ENCODE measurements at places on chromosomes 11 and 22.
A peak's percentile ranks its signal among the peaks of the same experiment; 100 is the strongest.

- DNase-seq, result no peak
Observed at GRCh38 chr11:73201249-73201648, 16.8 kb upstream of the P2RY2 start.

GRCh38 chr11:3860375-3860774 lies 4.9 kb downstream of the STIM1 start:
- no peak for DNase-seq

DNA sequence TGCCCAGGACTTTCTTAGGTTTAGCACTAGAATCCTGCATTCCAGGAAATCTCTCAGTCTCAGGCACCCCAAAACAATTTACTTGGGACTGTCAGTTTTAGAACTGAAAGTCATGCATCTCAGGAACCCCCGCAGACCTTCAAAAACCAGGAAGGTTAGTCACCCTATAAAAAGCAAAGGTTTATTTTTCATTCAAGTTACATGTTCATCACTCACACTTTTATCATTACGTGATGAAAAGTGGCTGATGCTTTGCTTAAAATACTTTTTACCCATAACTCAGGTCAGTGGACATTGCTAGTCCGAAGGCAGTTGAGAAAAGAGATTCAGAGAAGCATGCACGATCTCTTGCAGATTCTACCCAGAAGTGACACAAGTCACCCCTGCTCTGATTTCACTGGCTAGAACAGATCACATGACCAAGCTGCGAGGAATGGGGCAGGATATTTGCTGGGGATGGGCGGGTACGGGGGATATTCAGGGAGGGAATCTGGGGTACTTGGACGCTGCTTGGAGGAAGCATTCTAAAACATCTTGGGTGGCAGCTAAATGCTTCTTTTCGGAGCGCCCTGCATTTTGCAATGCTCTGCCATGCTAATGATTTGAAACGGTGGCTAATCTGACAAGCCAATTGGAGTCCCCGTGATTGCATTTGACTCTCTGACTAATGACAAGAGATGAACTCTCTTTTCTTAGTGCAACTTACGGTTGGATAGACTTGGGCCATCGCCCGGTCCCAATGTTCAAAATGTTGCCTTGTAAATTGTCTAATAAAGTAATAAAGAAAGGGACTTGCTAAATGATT lies 110.2 kb downstream of the MIAT start:
- peak; percentile 35 for DNase-seq

DNA sequence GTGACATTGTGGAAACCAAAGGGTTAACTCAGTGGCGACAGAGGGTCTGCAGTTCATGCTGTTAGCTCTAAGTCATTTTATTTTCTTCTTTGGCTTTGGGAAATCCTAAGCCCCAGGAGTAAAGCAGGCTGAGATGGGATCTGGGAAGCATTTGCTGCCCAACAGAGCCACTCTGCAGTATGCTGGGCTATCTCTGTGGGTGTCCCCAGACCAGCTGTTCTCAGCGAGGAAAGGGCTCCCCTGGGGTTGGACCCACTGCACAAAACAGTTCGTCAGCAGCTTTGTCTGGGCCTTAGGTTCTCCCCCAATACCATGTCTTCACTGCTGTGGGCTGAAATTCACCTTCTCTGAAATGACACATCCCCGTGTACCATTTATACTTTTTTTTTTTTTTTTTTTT lies 34.0 kb downstream of the KREMEN1 start:
- no peak for DNase-seq

- DNase-seq, result peak; percentile 37
Observed at GRCh38 chr11:114036147-114036811, 23.2 kb upstream of the ZBTB16 start.

- DNase-seq, result no peak
Observed at GRCh38 chr11:134438542-134439537, 26.8 kb upstream of the B3GAT1 start.

- peak; percentile 99 for DNase-seq
Observed at GRCh38 chr11:57424792-57425564, 1.9 kb downstream of the SLC43A3 start.

- DNase-seq, result no peak
Observed at GRCh38 chr22:20241579-20242392, 26.3 kb downstream of the RTN4R start.

- no peak for DNase-seq
Observed at GRCh38 chr11:102276362-102276761, 40.9 kb upstream of the BIRC3 start.

GRCh38 chr11:2537010-2537705 lies 92.3 kb downstream of the KCNQ1 start:
- no peak for DNase-seq

- no peak for DNase-seq
Observed at GRCh38 chr11:69911310-69912160, 92.3 kb upstream of the FGF3 start.

- no peak for DNase-seq
Observed at GRCh38 chr22:40020956-40021355, 26.2 kb downstream of the FAM83F start.

DNA sequence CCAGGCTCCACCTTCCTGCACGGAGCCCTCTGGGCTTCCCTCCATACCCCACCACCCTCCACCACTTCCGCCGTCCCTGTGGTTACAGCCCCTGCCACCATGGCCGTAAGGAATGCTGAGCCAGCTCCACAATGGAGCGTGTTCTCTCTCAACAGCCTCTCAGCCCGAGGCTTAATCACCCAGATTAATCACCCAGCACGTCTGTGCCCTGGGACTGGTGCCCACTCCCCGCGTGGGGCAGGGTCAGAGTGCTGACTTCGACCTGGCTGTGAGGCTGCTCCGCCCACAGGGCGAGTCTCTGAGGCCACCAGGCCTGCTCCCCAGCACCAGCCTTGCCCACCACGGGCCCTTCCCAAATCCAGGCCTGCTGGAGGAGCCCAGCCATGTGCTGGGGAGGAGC lies 4.0 kb upstream of the TH start:
- no peak for DNase-seq

GRCh38 chr11:113494021-113494420 lies 18.8 kb upstream of the DRD2 start:
- no peak for DNase-seq

GRCh38 chr11:46003572-46003971 lies 81.1 kb downstream of the LARGE2 start:
- DNase-seq, result peak; percentile 33

DNA sequence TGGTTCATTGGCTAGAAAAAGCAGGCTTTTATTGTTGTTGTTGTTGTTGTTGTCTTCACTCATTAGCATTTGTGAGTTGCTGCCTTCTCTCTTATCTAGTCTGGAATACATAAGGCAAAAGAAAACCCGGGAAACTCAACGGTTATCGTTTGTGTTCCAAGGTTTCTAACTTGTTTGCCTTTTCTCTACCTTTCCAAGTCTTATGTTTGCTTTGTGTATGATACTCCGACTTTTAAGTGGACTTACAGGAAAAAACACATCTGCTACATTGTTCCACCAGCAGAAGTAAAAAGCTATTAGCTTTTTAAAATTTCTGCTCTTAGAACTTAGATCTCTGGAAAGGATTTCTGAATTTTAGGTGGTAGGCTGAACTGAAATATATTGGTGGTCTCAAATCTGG lies 27.0 kb upstream of the HIKESHI start:
- DNase-seq, result no peak

DNA sequence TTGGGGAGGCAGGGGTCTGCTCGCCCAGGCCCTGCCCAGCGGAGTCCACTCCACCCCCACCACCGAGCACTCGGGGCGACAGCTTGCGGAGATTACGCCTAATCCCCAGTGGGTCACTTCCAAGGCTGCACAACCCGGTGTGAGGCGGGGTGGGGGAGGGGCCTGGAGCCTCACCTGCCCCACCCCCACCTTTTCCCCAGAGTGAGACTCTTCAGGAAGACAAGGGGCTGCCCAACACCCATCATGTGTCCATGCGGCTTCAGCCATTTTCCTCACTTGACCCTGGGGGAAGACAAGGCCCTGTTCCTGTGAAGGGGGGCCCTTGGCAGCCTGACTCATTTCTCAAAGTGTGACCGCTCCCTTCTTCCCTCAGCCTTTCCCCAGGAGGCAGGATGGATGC lies 12.5 kb downstream of the SYNGR1 start:
- DNase-seq, result no peak

GRCh38 chr11:57566005-57566904 lies 1.2 kb downstream of the UBE2L6 start:
- DNase-seq, result peak; percentile 86

DNA sequence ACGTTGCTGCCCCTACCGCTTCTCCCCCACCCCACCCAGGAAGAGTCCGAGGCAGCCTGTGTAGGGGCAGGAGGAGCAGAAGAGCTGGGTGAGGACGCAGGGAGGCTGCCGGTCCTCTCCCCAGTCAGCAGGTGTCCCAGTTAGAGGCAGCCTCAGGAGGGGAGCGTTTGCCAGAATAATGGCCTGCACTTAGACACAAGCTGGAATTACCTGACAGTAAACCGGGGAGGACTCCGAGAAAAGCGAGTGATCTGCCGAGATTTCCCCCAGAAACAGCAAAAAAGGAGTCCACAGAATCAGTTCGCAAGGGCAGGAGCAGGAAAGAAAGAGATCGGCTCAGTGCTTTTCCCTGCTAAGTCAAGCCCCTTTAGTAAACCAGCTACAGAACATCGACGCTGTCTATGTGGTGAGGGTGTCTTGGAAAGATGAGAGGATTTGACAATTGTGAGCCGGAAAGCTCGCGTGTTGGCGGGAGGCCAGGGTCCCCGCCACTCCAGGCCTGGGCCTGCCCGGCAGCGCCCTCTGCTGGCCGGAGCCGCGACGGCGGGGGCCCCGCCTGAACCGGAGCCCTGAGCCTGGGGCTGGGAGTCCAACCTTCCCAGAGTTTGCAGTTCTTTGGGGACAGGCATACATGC lies 17.7 kb upstream of the THRSP start:
- peak; percentile 31 for DNase-seq

DNA sequence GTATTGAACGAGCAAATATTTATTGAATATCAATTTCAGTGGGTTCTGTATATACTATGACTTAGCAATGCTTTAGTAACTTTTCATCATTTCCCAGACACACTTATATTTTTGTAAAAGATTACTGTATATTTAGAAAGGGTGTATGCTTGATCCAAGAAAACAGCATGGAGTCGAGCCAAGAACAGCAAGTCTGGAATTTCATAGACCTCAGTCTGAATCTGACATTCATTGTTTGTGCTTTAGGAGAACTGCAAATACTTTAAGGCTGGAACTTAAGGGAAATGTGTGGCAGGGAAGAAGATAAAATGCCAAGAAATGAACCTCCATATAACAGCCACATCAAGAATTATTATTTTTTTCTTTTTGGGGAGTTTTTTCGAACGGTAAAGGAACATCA lies 1156.8 kb downstream of the LRRC4C start:
- DNase-seq, result no peak

DNA sequence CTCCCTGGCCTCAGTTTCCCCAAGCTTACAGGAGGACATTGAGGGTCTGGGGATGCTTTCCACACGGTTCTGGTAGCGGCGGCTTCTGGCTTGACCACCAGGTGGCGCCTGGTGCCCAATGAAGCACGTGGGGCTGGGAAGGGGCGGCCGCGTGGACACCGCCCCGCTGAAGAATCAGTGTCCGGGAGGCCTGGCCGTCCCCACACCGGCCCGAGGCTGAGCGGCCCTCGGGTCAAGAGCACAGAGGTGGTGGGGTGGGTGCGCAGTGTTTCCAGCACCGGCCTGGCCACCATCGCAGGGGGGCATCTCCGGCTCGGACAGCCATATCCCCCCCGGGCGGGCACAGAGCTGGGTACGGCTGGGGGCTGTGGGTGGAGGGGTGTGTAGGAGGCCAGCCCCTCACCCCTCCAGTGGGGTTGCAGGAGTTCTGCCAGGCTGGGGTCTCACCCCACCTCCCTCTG lies 27.8 kb upstream of the PPARA start:
- DNase-seq, result peak; percentile 78

GRCh38 chr22:17479135-17479534 lies 84.2 kb upstream of the SLC25A18 start:
- DNase-seq, result no peak

GRCh38 chr11:75815345-75816168 lies 547 bp downstream of the UVRAG start:
- peak; percentile 17 for DNase-seq

DNA sequence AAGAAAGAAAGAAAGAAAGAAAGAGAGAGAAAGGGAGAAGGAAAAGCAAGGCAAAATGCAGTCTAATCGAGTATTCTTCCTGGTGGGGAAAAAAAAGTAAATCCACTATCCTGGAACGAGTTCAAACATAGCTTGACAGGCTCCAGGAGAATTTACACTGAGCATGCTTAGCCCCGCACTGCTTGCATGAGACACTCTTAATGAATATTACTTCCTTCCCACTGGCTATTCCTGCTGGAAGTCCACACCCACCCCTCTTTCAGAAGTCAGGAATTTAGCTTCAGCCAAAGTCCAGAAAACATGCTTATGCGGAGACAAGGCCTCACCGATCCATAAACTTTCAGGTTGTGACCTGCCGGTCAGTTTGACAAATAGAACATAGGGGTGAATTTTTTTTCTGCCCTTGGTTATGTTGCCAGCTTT lies 251.8 kb upstream of the BLID start:
- no peak for DNase-seq

DNA sequence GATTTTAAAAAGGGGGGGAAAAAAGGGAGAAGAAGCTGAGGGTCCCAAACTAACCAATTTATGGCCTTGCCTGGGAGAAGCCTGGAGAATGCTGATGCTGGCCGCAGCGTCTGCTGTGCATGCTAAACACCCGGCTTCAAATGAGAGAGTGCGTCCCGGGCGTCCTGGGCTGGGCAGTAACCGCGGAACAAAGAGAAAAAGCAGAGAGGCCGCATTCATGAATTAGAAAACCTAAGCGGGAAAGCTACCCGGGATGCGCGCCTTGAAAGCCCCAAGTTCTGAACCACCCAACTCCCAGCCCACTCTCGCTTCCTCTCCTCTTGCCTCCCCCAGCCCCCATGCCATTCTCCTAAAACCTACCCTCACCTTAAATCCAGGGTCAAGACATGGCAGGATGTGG lies 6.5 kb downstream of the MN1 start:
- DNase-seq, result no peak

- DNase-seq, result no peak
Observed at GRCh38 chr11:132770829-132771530, 761.3 kb downstream of the OPCML start.

DNA sequence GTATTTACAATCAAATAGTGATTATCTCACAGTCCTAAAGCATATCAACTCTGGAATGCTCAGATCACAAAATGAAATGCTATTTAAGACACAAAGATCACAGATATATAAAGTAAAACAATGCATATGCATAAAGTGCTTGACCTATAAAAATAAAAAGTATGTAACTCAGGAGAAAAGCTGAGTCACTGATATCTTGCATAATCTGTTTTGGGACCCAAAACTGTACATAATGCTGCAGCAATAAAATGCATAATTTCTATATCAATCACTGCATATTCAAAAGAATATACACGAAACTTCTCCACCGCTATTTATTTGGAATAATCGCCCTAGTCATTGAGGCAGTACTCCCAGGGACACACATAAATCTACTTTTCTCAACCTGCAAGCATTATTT lies 34.9 kb upstream of the GRIA4 start:
- no peak for DNase-seq

GRCh38 chr11:61688365-61689163 lies 8.4 kb downstream of the DAGLA start:
- DNase-seq, result peak; percentile 91
